ENCODE measurements at places on chromosomes 12 and 14.

DNA sequence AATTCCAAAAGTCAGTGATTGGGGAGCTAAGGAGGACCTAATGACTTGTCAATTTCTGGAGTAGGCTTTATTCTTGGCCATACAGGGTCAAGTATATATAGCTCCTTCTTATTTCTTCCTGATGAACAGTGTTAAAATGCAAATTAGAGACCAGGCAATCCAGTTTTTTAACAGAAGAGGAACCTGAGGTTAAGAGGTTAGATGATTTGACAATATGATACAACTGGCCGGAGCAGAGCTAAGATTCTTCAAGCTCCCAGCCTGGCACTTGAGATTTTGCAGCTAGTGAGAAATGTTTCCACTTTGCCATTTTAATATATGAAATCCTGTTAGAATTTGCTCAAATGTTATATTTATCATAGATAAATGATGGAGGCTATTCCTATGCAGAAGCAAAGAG lies 204.0 kb downstream of the SSPN start:
- DNase-seq, result no peak

- no peak for DNase-seq
Measured at GRCh38 chr14:100770605-100771120, 44.0 kb downstream of the DLK1 start.

GRCh38 chr14:24231263-24232120 lies 675 bp downstream of the NEDD8 start:
- no peak for DNase-seq

- DNase-seq, result no peak
Measured at GRCh38 chr12:4252601-4253000, 21.0 kb upstream of the CCND2 start.

DNA sequence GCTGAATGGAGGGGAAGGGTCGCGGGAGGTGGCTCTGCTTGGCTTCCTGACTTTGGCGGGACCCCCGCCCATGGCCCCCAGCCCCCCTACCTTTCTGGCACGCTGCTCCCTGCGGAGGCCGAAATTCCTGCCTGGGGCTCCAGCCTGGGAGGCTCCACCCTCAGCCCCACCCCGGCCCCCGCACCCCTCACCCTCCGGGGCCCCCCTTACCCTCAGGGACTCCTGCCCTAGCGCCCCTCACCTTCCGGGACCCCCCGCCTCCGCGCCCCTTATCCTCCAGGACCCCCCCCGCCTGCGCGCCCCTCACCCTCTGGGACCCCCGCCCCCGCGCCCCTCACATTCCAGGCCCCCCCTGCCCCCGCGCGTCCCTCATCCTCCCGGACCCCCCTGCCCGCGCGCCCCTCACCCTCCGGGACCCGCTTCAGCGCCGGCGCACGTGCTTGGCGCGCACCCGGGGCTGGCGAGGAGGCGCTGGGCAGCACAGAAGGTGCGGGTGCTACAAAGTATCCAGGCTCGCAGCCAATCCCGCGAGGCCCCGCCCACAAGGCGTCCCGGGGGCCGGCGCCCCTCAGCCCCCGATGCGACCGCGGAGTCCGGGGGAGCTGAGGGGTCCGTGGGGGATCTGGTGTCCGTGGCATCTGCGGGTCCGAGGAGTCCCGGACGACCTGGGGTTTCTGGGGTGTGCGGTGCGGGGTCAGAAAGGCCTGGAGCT lies at the start of gene ANHX:
Gene ANHX, minus strand, starts transcription at position 477 of the 712 bp plus-strand sequence. CDS start 1,521 bp downstream, outside the sequence.
- DNase-seq, result no peak

- no peak for DNase-seq
Measured at GRCh38 chr12:22339691-22340090, 5.2 kb upstream of the ST8SIA1 start.

GRCh38 chr12:42557586-42558172 lies 31.9 kb downstream of the PRICKLE1 start:
- DNase-seq, result no peak

DNA sequence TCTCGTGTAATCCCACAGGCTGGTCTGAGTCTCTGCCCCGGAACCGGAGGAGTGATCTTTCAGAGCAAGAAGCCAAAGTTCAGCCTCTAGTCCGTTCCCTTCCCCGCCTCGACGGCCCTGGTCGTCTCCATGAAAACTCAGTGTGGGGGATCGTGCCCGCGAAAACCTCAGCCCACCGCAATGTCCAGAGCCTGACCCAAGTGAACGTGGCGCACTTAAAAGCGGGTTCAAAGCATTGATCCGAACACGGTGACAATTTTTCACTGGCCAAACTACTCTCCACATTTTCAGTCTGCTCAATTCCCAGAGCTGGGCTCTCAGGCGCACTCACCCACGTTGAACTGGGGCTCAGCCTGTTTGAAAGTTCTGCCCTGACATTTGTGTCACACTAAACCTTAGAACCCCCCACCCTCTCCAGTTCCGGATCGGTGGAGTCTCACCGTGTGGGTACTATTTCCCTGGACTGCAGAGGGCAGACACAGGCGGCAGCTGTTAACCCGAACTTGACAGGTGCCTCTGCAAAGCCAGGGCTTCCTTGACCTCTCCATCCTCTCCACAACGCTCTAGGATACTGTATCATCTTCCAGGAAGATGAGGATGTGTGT lies 886 bp upstream of the PRICKLE1 start:
- no peak for DNase-seq

DNA sequence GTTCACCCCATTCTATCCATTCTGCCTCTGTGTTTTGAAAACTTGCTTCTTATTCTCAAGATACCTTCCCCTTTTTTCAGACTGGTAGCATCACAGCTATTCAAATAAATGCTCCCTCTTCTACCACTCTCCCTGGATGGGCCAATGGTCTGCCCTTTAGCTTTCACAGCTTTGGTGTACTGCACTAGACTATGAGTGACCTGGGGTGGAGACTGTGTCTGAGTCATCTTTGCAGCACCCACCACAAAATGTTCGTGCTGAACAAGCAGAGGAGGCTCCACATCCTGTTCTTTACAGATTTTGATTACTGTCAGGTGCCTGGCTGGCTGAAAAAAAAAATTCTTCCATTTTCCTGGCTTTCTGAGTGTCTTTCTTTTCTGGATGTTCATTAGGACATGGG lies 1104.1 kb upstream of the TMEM132C start:
- DNase-seq, result peak; percentile 66

- DNase-seq, result no peak
Measured at GRCh38 chr14:103697603-103698379, 17.5 kb downstream of the XRCC3 start.

DNA sequence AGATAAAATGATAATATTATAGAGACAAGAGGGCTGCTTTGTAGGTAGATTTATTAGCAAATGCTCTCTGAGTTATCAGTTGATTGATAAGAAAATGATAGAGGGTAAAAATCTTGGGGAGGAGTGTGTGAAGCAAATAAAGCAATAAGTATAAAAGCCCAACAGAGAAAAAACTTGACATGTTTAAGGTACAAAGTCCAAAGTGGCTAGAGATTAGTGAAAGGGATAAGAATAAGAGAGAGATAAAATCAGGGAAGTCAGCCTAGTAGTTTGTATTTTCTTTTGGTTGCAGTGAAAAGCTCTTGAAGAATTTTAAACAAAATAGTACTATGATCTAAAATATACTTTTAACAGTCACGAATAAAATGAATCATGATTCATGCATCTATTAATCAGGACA lies 246.2 kb upstream of the LRIG3 start:
- DNase-seq, result no peak

GRCh38 chr12:113128802-113129663 lies 6.5 kb downstream of the RASAL1 start:
- DNase-seq, result no peak

DNA sequence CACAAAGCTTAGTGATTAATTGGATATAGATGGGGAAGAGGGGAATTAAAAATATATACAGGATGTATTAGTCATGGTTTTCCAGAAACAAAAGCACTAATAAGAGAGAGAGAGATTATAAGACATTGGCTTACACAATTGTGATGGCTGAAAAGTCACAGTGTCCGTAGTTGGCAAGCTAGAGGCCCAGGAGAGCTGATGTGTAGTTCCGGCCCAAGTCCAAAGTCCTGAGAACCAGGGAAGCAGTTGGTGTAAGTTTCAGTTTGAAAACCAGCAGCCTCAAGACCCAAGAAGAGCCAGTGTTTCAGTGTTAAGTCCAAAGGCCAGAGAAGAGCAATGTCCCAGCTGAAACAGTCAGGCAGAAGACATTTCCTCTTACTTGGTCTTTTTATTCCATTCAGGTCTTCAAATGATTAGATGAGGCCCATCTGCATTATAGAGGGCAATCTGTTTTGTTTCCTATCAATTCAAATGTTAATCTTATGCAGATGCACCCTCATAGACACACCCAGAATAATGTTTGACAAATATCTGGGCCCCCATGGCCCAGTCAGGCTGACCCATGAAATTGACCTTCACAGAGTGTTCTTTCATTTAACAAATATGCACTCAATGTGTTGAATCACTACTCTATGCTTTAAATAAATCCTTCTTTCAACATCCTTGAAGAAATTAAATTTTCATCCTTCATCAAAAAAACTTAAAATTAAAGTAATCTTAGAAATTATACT lies 67.2 kb upstream of the DIO2 start:
- no peak for DNase-seq

- DNase-seq, result no peak
Measured at GRCh38 chr12:29782871-29783772, 620 bp downstream of the TMTC1 start.

DNA sequence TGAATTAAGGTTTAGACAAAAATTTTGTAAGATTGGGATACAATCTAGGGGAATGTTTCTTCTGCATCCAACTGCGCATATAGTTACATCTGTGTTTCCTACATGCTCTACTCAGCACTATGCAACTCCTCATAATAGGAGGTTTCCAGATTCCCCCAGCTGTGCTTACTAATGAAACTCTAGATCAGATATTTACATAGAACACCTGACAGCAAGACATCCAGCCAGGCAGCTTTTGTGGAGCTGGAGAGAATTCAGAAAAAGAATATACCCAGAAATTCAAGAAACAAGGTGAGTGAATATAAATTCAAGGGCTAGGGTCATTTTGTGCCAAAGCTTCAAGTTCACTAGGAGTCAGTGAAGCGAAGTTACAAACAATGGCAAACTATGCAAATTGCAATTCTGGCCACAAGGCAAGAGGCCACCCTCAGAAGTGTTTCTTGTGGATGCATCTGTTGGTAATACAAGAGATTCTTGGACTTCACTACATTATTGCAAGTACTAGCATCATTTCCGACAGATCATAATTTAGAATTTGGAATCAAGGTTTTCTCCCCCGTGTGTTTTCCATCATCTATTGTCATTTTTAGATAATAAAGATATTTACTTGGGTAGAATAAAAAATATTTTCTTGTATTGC lies 341.2 kb upstream of the NAV3 start:
- no peak for DNase-seq

GRCh38 chr12:103392722-103393121 lies 103.0 kb downstream of the C12orf42 start:
- no peak for DNase-seq

DNA sequence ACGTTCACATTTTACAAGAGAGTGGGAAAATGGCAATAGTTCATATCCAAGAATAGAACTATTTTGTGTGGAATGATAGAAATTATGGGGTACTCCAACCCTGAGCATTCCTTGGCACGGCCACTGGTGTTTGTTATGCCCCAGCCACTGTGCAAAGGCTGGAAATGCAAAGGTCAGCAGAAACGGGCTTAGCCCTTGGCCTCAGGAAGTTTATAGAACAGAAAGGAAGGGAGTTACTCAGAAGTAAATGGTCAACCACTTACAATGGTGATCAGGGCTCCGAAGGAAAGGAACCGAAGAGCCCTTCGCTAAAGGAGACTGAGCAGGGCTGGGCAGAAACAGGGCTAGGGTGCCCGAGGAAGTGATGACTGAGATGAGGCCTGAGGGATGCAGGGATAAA lies 45.1 kb downstream of the KICS2 start:
- no peak for DNase-seq

DNA sequence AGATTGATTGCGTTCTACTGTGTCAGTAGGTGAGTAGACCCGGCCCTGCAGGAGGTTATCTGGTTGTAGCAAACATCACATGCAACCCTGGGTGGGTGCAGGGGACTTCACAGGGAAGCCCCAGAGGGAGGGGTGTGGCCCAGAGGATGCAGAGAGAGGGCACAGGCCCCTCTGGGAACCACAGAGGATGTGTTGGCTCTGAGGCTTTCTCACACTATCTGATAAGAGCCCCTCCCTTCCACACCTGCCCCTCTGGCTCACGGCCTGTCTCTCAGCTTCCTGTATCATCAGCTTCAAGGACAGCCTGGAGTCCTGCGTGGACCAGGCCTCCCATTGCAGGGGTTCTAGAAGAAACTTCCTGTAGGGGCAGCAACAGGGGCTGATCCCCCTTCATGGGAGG lies 101.9 kb downstream of the RIN3 start:
- no peak for DNase-seq

DNA sequence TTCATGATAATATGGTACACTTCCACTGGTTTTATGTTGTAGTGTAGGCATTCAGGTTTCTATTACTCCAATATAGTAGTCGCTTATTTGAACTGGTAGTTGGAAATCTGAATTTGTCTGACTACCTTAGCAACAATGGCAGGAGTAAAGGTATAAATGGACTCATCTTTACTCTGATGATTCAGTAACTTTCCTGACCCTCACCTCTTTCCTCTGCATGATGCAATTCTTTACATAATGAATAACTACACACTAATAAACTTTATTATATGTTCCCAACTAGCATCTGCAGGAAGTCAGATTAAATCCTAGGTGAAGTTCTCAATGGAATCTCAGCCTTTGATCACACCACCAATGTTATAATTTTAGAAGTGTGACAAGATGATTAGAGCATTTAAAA lies 70.5 kb upstream of the ATP2B1 start:
- DNase-seq, result no peak

GRCh38 chr14:61417141-61417540 lies 95.8 kb downstream of the PRKCH start:
- no peak for DNase-seq

- DNase-seq, result no peak
Measured at GRCh38 chr12:9699269-9699897, 29.9 kb downstream of the CLEC2D start.

DNA sequence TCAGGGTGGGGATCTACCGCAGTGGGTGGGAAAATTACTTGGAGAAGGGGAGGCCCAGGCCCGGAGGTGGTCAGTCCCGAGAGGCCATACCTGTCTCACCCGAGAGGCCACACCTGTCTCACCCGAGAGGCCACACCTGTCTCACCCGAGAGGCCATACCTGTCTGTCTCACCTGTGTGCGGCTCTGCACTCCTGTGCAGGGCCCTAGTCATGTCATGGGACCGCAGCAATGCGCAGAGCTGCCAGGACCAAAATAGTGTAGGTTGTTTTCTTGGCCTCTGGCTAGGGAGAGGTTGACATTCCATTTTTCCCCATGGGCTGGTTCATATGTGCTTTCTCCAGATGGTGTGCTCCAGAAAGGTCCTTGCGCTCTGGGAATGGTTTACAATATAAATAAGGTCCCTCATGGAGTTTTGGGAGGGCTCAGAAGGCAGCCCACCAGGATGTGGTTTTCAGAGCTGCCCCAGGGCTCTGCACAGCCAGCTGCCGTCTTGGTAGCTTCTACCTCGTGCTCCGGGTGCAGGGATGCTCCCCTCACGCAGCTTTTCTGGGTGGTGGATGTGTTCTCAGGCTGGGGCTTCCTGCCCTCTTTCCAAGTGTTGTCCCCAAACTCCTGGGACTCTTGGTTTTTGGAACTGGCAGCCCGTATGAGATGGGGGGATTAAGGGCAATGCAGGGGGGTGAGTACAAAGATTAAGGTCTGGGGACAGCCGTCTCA lies 58.2 kb downstream of the CACNA1C start:
- no peak for DNase-seq

- no peak for DNase-seq
Measured at GRCh38 chr12:40216516-40217288, 8.1 kb upstream of the LRRK2 start.

GRCh38 chr12:125006365-125006764 lies 12.9 kb downstream of the BRI3BP start:
- DNase-seq, result no peak
